Activated CD8-positive, alpha-beta memory T cell treated with anti-CD3 and anti-CD28 coated beads for 1 hour (primary cell): ENCODE measurements at places on chromosomes 6 and 20.

DNA sequence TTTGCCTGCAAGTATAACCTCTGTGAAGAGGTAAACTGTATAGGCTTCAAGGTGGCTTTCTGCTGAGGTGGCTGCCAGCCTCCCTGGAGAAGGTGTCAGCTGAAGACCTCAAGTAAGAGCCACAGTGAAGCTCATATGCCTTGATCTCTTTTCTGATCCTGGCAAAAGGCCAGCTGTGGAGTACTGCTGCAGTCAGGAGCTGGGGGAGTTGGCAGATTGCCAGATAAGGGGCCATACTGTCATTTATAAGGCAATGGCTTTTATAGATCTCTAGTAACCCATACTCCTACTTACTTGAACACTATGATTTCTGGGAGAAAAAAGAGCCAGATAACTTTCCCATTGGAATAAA is 8.8 kb upstream of the CEP85L start:
- peak; percentile 23 for DNase-seq

- DNase-seq = no peak
These were observed 1.3 kb upstream of the SMLR1 start for GRCh38 chr6:130825772-130826441.

- DNase-seq = no peak
These were observed 55.5 kb upstream of the PLCB1 start for GRCh38 chr20:8076306-8077136.

GRCh38 chr6:50862176-50862575 is 43.5 kb downstream of the TFAP2B start:
- DNase-seq = no peak

DNA sequence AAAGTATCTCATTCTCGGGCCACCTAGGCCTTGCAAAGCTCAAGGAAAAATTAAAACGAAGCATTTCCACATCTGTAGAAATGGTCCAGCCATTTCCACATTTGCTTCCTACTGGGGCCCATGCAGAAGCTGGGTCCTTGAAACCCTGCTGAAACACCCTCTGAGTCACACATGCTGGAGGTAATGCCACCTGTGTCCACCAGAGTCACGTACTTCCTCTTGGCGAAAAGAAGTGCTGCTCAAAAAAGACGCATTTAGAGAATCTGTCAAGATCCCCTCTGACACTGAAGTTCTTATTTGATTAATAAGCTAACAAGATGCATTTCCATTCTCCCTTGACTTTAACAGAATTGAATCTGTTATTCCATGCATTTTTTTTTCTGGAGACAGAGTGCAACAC is 423.2 kb downstream of the PREX1 start:
- DNase-seq = no peak

- DNase-seq = no peak
These were observed 319.1 kb downstream of the TFAP2B start for GRCh38 chr6:51137777-51138176.

DNA sequence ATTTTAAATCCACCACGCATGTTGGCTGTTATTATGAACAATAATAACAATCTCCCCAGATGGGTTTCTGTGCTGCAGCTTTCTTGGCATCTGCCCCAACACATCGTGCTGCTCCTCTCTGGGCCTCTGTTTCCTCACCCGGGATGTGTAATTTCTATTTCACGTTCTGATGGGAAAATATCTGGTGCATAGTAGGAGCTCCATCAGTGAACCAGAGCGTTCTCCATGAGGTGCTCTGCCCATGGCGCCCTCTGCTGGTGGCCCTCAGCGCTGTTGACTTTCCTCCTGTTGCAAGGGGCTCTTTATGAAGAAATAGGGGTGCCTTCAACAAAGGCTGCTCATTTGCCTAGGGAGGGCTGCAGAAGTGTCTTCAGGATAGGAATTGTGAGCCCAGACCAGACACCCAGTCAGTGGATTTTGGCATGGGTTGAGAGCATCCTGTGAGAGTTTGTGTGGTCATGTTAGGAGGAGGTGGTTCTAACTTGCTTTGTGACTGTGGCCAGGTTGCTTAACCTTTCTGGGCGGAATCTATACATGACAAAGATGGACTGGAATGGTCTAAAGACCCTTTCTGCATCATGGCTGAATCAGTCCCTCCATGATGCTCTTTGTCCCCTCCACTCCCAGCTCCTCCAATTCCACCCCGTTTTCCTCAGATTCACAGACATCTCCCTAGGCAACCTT is 8.1 kb downstream of the SCRT2 start:
- no peak for DNase-seq

DNA sequence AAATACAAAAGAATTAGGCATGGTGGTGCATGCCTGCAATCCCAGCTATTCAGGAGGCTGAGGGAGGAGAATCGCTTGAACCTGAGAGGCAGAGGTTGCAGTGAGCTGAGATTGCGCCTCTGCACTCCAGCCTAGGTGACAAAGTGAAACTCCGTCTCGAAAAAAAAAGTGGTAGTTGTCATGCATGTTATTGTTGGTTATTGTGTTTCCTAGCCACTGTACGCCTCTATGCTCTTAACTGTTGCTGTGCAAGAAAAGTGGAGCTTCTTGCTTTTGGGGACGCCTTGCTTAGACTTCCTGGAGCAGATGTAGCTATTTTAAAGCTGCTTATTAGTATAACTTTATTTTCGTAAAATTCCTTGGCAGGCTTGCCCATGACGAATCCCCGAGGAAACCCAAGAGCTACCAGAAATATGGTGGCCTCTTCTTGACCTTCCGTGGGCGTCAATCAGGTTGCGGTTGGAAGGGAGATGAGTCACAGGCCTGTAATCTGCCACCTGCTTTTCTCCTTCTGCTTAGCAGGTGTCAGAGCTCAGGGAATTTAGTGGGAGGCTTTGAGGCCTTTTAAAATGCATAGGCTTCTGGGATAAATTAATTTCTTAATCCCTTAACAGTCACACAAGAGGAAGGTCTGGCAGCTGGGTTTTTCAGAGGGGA is 17.3 kb downstream of the GABRR2 start:
- DNase-seq = peak; percentile 22

- no peak for DNase-seq
These were observed 12.6 kb downstream of the RRBP1 start for GRCh38 chr20:17669306-17669931.

GRCh38 chr20:41063442-41063841 is 34.8 kb downstream of the TOP1 start:
- DNase-seq = no peak
